ENCODE measurements at places on chromosomes 7 and 10.

DNA sequence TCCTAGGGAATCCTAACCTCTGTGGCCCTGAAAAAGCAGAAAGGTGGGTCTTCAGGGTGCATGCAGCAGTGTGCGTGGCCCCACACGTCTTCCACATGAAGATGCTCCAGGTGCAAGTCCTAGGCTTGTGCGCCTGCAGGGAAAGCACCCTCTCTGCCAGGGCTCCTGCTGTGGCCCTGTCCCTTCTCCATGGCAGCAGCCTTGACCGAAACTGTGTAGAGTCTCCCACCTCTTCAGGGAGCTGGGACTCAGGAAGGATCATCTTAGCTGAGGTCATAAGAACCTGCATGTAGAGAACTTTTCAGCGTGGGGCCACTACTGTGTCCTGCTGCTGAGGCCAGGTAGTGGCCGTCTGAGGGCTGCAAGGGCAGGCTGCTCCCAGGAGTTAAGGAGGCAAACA, 6.3 kb upstream of the CSGALNACT2 start:
- DNase-seq, result no peak

GRCh38 chr10:16545116-16545736, 23.5 kb upstream of the C1QL3 start:
- peak; percentile 5 for DNase-seq

GRCh38 chr7:98286093-98286539, 4.6 kb downstream of the BRI3 start:
- no peak for DNase-seq

DNA sequence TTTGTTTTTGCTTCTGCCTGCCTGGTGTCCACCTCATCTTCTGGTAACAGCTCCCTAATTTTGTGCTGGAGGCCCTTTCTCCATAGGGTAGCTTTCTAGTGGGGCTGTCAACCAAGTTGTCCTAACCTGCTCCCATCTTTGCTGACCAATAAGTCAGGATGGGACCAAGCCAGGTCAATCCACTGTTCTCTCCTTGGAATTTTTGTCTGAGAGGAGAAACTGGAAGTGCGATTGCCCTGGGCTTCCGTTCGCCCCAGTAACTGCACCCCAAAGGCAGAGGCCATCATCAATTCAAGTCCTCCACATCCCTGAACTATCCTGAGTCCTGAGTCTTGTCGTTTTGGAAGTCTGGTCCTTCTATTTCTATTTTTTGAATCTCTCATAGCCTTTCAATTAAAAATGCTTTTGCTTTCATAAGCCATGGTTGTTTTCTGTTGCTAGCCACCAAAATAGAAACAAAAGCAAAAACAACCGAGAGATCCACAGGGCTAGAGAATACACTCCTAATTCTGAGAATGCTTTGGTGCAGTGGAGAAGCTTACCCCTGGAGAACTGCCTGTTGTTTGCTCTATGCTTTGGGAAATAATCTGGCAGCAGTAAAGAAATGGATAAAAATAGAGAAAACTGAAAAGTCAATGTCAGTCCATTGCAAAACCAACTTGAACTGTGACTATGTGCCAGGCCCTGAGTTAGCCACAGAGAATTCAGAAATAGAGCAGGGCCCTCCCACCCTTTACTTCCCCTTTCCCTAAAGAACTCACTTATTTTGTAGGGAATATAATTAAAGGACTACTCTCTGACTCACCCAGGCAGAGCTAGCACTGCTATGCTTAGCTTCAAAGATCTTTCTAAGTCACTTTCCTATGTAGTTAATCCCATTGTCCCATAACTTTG, 368.1 kb downstream of the CXCL12 start:
- DNase-seq, result no peak

DNA sequence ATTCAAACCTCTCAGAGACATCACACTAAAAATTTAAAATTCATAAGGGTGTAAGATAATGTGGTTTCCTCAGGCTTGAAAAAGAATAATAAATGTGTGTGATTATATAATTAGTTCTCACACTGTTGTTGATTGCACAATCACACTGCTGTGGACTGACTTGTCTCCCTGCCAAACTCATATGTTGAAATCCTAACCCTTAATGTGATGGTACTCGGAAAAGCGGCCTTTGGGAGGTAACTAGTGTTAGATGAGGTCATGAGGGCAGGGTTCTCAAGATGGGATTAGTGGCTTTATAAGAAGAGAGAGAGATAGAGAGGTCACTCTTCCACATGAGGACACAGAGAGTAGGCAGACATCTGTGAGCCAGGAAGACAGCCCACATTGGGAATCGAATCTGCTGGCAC, 128.5 kb upstream of the COL1A2 start:
- DNase-seq, result no peak

GRCh38 chr10:120098232-120098930, 205.9 kb downstream of the SEC23IP start:
- DNase-seq, result no peak

- DNase-seq, result no peak
Measured at GRCh38 chr10:30847199-30847598, 184.5 kb downstream of the ZNF438 start.

DNA sequence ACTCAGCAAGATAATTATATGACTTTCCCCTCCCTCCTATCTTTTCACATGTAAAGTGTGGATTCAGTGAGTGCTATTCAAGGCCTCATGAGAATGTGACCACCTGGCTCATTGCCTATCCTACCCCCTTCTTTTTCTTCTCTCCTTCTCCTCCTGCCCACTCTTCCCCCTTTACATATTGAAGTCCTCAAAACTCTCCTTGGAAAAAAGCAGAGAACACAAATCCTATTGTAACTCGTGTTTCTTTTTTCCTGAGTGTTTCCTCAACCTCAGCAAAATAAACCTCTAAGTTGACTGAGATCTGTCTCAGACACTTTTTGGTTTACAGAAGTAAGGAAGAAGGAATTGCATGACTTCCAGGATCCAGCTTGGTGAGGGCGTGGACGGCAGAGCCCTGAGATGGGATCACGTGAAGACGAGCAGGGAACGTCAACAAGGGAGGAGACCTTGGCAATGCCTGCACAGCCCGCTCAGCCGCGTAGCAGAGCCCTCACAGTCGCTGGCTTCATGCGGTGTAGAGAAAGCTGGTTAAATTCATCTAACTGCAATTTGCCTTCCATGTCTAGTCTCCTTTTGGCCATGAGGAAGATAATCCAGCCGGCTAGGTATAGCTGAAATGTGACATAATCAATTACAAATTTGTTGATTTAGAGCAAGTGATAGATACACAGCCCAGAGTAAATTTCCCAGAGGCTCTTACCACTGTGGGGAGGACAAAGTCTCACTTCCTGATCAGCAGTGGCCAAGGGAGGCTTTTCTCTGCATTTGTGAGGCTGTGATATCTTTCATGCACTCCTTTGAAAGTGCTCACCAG, 75.7 kb downstream of the LYZL2 start:
- DNase-seq, result no peak

DNA sequence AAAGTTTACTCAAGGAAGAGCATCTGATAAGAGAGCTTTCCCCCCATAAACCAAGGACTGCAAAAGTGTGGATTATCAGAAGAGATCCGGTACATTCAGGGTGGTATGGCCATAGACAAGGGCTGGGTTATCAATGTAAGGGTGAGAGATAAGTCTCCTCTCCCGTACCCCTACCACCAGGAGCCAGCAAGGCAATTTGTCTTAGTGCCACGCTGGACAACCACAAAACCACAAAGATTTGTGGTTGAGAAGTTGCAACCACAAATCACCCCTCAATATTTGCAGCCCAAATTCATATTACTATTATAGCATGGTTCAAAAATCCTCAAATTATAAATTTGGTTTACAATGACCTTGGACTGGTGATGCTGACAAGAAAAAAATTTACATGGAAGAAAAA, 2.3 kb upstream of the ZSCAN25 start:
- DNase-seq, result no peak

DNA sequence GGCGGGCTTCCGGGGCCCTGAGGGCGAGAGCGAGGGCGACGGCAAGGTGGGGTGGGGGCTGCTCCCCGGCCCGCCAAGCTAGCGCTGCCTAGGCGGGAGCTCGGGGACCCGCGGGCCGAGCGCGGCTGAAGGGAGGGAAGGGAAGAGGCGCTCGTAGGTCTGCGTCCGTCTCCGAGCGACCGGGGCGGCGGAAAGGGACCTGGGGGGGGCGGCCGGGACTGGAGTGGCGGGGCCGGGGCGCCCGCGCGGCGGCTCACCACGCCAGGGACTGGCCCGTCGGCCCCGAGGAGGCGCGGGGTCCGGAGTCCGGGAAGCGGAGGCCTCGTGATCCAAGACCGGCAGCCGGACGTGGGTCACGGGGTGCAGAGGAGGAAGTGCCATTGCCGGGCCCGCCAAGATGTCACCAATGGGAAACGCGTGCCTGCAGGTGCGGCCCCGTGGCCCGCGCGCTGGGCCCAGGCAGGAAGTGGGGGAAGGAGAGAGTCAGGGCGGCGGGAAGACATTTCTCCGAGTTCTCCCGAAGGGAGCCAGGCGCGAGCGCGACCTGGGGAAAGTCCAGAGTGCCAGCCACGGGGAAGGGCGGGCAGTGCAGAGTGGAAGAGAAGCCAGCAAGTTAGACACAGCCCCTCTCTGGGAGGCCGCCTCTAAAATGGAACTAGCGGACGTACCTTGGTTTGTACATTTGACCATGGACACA, 11.9 kb downstream of the HNRNPF start:
- peak; percentile 74 for DNase-seq

GRCh38 chr7:107951172-107951787, 51.7 kb downstream of the LAMB1 start:
- DNase-seq, result no peak

GRCh38 chr10:103559776-103560175, 66.3 kb downstream of the NEURL1 start:
- DNase-seq, result no peak

DNA sequence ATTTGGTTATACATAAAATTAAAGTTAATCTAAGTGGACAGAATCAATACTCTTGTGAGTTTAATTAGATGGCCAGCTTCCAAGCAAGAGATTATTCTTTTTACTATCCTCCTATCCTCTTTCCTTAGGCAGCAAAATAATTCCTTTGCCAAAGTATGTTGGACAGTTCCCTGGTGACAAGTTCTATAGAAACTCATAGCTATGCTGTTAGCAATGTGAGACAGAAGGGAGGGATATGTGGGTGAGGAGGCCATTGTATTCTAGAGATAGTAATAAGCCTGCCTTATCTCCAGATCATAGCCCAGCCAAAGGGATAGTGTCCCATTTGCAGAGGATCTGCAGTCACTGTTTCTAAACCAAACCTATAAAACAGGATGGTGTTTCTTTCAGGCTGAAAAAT, 181.6 kb upstream of the HDAC9 start:
- DNase-seq, result no peak

- DNase-seq, result no peak
Measured at GRCh38 chr7:120842121-120842621, 15.8 kb downstream of the TSPAN12 start.

GRCh38 chr10:122089311-122090017, 100.5 kb downstream of the TACC2 start:
- no peak for DNase-seq

- peak; percentile 51 for DNase-seq
Measured at GRCh38 chr10:71608819-71609768, 110.5 kb downstream of the C10orf105 start.

- peak; percentile 84 for DNase-seq
Measured at GRCh38 chr10:32056136-32057035, at the start of gene KIF5B. Gene KIF5B (minus strand): TSS chr10:32056425. CDS start chr10:32055973, 452 bp downstream.

DNA sequence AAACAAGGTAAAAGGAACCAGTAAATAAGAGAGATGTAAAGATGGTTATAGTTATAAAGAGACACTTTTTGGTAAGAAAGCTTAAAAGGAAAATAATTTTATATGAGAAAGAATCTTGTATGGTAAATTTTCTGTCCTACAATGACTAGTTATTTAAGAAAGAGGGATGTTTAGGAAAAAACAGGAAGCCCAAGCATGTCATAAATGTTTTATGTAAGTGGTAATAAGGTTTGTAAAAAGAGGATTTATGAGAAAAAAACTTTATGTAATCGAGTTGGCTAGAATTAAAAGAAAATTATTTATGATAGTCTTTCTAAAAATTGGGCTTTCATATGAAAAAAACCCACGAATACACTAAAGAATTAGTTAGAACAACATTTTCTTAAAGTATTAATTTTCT, 34.2 kb upstream of the CREB3L2 start:
- DNase-seq, result no peak

DNA sequence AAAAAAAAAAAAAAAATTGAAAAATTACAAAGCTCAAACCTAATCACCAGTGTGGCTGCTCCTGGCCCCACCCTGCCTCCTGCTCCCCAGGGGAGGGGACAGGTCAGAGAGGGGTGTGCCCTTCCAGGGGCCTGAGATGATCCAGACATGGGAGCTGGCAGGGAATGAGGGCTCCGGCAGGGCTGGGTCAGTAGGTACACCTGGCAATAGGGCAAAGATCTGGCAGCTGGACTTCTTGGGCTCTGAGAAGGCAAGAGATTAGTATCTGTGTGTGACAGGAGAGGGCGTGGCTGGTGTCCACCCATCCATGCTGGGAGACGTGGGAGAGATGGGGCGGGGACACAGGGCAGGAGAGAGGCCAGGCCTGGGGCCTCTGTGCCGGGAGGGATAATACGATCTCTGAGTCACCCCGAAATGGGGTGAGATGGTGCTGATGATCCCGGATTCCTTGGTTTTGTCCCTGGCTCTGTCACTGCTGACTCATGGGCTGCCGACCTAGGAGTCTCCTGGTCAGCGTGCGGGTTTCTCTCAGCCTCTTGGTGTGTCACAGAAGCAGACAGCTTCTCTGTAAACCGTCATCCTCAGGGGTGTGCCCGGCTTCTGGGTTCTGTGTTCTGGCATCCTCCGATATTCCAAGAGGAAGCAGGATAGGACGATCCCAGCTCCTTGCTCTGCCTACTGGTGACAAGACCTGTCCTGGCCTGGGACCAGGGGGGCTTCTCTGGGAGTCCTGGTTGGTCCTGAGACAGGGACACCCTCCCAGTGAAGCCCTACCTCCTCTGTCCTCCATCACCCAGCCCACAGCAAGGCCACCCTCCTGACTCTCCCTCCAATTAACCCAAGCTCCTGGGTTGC, 8.2 kb upstream of the CLDN4 start:
- DNase-seq, result no peak

DNA sequence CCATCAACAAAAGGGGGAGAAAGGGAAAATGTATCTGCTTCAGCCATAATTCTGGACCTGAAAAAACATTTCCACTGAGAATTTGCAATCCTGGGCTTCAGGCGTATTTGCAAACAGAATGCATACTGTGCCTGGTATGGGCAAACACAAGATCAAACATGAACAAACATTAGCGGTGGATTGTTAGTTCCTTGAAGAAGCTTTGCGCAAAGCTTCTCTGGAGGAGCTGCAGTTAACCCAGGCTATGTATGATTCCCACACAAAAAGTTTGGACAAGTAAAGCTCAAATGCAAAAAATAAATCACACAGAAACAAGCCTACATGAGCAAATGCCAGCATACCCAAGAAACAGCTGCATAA, 20.4 kb upstream of the HILPDA start:
- no peak for DNase-seq
